ENCODE measurements at places on chromosomes 6 and 20. TPM values are rescaled to one million over a fixed set of nuclear protein-coding genes. Genes with fewer than 3 reads are reported as not detected.

The TGM2 gene
- total RNA-seq: 0.35 TPM

The ENPP4 gene
- 7.1 TPM for total RNA-seq

The GPSM3 gene
- total RNA-seq: 196 TPM

The HLA-DRB5 gene
- 2.9 TPM for total RNA-seq

The PXMP4 gene
- 15.6 TPM for total RNA-seq

The IL20RA gene
- total RNA-seq: not detected
